ENCODE measurements at places on chromosomes 6 and 20.

DNA sequence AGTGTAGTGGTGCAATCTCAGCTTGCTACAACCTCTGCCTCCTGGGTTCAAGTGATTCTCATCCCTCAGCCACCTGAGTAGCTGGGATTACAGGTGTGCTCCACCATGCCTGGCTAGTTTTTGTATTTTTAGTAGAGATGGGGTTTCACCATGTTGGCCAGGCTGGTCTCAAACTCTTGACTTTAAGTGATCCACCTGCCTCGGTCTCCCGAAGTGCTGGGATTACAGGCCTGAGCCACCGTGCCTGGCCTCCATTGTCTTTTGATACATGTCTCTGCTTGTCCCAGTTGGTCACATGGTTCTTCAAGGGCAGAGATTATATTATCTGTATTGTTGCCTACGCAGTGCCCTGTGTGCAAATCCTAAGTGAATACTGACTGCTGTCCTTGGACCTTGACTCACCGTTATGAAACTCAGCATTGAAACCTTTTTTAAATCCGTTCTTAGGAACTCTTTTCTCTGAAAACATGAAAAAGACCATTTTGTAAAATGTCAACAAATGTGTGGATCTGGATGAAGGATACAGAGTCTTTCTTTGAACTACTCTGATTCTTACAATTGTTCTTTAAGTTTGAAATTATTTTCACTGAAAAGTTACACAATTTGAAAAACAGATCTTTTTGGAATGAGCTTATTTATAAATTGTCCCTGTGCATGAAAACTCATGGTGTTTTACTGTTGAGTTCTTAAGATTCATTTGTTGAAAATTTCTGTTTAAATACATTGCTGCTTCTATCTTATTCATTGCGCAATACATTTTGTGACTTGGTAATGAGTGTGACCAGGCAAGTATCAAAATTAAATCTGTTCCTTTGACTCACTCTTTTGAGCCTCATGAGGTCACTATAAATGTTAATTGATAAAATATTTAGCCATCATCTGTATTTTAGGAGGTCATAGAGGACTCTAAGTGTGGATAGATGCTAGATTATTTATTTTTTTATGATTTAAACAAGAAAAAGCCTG lies 293.5 kb downstream of the UTRN start:
- DNase-seq, result no peak

- DNase-seq, result no peak
Measured at GRCh38 chr6:111212625-111213024, 125.3 kb downstream of the SLC16A10 start.

DNA sequence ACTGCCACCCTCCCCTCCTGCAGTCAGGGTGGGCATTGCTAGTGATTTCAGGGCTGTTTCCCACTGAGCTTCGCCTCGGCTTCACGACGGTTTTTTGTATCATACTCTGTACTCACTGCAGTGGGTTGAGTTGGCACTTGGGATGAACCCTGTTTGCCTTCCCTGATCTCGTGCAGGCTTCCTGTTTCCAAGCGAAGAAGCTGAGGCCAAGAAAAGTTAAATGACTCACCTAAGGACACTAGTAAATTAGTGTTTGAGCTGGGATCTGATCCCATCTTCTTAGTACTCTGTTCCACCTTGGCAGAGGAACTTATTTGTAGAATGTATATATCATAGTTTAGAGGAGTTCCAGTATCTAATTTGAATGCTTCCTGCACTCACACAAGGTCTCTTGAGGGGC lies 50.3 kb upstream of the VSTM2L start:
- DNase-seq, result no peak

- DNase-seq, result no peak
Measured at GRCh38 chr6:169099411-169100202, 154.0 kb downstream of the THBS2 start.

DNA sequence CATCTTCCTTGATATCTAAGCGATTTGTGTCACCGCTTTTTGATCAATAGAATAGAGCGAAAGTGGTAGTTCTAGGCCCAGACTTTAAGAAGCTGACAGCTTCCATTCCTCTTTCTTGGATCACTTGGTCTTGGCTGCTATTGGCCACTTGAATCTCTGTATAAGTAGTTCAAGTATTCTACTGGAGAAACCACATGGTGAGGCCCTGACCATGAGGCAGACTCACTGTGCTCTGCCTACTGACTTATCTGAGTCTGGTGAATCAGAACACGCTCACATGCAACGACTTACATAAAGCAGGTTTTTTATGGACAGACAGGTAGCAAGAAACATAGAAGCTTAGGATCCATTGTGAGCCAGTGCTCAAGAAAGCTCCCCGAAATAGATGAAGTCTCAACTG lies 27.0 kb downstream of the OLIG3 start:
- no peak for DNase-seq

DNA sequence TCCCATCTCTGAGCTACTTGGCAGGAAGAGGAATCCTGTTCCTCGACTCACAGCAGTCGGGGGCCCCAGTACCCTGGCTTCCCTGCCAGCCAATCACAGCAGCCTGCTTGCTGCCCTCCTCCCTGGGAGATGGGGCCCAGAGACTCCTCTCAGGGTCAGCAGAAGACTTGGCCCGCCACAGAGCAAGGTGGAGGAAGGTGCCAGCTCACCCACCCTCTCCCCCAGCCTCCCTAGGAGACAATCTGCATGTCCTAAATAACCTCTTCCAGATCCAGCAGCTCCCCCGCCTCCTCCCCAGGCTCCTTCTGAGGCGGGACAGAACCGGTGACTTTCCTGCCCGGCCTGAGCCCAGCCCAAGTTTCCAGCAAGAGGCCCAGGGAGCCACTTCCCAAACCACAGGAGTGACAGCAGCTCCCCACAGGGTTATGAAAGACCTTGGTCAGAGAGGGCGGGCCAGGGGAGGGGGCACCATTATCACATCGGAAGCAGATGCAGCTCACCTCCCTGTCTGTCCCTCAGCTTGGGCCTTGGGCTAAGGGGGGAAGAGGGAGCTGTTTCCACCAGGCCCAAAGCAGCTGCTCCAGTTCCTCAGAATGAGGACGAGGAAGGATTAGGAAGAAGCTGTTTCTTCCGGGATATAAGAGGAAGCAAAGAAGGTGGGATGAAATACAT lies 2.3 kb downstream of the CCND3 start:
- DNase-seq, result no peak

DNA sequence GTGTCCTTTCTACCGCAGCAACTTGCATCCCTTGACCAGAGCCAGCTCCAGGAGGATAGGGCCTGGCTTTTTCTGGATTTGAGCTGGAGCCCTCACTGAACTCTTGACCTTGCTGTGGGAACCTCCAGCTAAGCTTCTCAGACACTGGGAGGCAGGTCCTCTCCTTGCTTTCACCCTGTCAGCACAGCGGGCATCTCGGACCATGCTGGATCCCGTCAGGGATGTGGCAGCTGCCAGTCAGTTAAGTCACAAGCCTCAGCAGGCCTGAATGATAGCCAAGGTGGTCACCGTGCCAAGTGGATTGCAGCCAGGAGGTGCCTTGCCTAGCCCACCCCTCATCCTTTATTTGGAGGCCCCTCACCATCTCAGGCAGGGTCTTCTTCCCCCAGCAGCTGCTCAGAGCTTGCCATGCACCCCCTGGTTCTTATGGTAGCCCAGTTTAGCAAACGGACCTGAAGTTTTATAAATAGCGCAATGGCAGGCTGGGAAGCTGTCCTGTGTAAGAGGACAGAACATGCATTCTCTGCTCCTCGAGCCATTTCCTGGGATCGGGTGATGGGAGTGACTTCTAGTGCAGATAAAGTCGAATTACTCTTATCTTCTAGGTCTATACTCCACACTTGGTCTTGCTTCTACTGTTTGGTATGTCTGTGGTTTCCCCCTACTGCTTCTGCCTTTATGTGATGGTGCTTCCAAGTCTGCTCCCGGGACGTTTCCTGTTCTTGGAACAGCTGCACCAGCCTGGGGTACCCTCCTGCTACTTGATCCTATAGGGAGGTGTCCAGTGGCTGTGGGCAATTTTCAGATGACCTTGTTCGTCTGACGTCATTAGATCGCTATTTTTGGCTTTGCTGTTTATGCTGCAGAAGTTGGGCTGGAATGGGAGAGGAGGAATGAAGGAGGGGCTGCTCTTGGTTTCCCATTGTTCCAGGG lies 7.1 kb upstream of the MYLK2 start:
- no peak for DNase-seq

- no peak for DNase-seq
Measured at GRCh38 chr6:88662653-88663174, 300.7 kb downstream of the RNGTT start.

- DNase-seq, result no peak
Measured at GRCh38 chr6:7566107-7566506, 23.9 kb upstream of the SNRNP48 start.

All from GOT3 (cell line).